HTR-8/SVneo (cell line): ENCODE measurements at places on chromosomes 7 and 10.

GRCh38 chr10:30752481-30752881 is 122.9 kb upstream of the LYZL2 start:
- no peak for DNase-seq

- no peak for DNase-seq
Observed at GRCh38 chr7:33503014-33503413, 373.6 kb downstream of the BBS9 start.

- DNase-seq: no peak
Observed at GRCh38 chr10:32981760-32982159, 23.7 kb upstream of the ITGB1 start.

- peak; percentile 10 for DNase-seq
Observed at GRCh38 chr7:39838326-39838725, 111.7 kb upstream of the CDK13 start.

DNA sequence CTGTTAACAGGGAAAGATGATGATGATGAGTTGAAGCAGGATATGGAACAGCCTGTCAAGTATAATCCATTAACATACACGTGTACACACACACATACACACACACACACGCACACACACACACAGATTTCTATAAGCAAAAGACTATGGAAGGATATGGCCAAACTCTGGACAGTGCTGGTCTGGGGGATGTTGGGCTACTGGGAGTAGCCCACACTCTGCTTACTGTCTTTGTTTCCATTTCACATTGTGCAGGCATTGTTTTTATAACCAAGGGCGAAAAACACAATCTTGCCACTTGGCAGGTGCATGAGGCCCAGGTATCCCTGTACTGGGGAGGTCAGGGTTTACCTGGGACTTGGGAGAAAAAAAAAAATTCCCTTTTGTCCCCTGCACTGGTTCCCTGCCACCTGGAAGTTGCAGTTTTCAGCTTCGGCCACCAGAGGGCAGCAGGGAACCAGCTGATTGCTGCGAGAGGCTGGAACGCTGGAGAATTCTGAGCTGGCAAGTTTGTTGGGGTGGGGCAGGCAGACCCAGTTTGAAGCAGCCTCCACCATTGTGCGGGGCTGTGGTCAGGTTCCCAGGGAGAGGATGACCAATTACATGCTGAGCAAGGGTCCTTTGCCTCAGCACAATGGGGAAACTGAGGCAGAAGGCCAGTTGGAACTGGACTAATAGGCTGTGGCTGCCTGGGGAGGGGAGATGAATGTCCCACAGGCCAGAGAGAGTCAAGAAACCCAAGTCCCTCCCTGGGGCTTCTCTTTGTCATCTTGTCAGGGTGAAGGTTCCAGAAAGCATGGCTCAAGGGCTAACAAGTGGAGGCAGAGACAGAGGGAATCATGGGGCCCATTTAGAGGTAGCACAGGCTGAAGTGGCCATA is 27.3 kb downstream of the PPIF start:
- DNase-seq: peak; percentile 87

GRCh38 chr10:6128591-6129251 is 39.9 kb downstream of the RBM17 start:
- DNase-seq: no peak

- DNase-seq: no peak
Observed at GRCh38 chr7:44445986-44446671, 44.3 kb downstream of the NUDCD3 start.

DNA sequence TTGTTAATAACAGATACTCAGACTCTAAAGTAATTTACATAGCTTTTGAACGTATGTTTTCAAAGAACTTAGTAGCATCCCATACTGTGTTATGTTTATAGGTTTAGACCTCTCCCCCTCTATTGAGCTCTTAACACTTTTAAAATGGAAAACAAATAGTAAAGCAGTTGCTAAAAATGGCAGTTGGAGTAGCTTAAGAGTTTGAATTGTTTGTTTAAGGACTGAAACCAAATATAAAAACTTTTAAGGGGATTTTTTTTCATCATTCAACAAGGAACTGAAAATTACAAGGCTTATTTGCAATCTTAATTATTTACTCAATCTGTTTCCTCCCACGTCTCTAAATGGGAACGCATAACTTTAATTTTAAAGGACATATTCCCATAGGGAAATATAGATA is 1.6 kb upstream of the SPAG6 start:
- DNase-seq: no peak

- DNase-seq: no peak
Observed at GRCh38 chr7:54390565-54390964, 151.6 kb upstream of the VSTM2A start.

GRCh38 chr7:140512317-140513000 is 33.2 kb upstream of the MKRN1 start:
- DNase-seq: no peak

DNA sequence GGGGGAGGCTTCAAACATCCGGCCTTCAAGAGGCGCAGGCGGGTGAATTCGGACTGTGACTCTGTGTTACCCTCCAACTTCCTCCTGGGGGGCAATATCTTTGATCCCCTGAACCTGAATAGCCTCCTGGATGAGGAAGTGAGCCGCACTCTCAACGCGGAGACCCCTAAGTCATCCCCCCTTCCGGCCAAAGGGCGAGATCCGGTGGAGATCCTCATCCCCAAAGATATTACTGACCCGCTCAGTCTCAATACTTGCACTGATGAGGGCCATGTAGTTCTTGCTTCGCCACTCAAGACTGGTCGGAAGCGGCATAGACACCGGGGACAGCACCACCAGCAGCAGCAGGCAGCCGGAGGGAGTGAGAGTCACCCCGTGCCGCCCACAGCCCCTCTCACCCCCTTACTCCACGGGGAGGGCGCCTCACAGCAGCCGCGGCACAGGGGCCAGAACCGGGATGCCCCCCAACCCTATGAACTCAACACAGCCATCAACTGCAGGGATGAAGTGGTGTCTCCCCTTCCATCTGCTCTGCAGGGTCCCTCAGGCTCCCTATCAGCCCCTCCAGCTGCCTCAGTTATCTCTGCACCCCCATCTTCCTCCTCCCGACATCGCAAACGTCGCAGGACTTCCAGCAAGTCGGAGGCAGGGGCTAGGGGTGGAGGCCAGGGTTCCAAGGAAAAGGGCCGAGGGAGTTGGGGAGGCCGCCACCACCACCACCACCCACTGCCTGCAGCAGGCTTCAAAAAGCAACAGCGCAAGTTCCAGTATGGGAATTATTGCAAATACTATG is 1.1 kb downstream of the MEPCE start:
- DNase-seq: no peak

DNA sequence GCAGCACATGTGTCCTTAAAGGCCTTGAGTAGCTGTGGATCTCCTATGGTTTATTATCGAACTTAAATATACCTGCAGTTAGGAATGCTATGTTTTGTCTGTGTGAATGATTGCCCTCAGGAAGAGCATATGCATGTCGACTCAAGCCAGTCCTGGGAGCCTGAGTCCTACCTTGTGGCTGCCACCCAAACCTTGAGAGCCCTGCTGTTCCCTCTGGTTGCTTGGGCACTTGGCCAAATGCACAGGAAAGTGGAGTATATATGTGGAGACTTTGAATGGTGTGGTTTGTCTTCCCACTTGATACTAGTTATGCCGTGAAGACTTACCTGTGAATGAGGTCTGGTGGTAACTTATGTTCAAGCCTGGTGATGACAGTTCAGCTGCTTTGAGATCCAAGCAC is 409.8 kb downstream of the LRMDA start:
- no peak for DNase-seq

GRCh38 chr10:29670761-29671160 is 36.0 kb upstream of the SVIL start:
- DNase-seq: no peak

DNA sequence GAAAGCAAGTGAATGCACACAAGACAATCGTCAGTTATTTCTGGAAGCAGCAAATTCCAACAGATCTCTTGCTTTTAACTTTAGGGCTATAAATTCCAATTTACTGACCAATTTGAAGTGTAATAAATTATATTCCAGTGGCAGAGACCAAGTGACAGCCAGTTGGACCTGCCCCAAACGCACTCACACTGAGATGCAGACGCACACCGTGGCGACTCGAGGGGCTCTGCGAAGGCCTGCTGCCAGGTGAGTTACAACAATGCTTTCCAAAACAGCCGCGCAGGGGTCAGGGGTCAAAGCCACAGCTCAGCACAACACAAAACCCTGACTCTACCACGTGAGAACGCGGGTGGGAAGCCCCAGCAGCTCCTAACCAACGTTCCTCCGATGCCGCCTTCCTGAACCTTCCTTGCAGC is 97.4 kb downstream of the ZRANB1 start:
- no peak for DNase-seq

GRCh38 chr10:62099299-62099698 is 169.3 kb downstream of the RTKN2 start:
- DNase-seq: no peak

- no peak for DNase-seq
Observed at GRCh38 chr7:27145165-27145913, 1.9 kb upstream of the HOXA5 start.

DNA sequence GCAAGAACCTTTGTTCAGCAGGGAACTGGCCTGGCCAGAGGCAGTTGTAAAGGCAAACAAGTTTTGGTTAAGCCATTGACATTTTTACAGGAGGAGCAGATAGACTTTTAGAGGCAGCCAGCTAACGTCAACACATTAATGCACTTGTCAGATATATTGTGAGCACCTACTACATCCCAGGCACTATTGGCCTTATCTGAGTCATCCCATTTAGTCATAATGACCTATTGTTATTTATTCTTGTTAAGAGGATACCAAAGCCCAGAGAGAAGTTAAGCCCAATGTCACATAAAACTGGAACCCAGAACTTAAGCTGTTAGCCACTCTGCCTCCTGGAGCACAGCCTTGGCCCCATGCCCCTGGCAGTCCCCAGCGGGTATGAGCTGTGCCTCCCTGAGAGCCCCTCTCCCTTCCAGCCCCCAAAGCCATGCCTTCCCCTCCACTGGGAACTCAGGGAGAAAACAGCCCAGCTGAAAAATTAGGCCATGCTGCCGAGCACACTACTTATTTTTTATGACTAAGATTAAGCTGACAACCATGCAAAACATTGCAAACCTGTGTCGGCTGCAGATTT is 32.7 kb upstream of the TRIM8 start:
- no peak for DNase-seq

DNA sequence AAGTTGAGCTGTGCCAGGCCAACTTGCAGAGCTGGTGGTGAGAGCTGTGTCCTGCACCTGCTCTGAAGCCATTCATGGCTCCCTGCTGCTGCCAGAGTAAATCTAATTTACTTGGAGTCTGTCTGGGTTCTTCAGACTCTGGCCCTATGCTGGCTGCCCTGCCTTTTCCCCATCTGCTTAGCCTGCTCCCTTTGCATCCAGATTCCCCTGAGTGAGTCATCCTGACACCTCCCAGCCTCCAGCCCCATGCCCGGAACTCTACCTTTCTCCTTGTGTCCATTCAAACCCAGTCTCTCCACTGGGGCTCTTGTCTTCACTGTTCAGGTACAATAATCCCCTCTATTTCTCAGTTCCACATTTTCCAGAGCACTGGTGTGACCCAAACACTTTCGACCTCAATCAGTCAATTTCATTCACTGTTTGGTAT is 434.4 kb upstream of the ZMIZ1 start:
- DNase-seq: peak; percentile 33

DNA sequence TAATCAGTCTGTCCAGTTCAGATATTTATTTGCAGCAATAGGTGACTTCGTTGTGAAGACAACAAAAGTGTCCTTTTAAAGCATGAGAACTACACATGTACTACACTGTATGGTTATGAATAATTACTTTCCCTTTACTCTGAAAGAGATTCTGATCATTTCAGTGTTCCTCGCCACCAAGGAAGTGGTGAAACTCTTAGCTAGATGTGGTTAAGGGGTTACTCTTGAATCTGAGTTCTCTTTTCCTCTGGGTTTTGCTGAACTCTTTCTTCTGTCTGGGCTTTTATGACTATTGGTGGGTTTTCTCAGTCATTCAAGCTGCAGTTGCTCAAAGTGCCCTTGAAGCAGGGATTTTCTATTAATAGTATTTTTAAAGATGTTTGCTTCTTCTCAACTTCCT is 127.9 kb upstream of the SEM1 start:
- no peak for DNase-seq

- peak; percentile 73 for DNase-seq
Observed at GRCh38 chr10:132319853-132320653, 11.9 kb upstream of the LRRC27 start.

DNA sequence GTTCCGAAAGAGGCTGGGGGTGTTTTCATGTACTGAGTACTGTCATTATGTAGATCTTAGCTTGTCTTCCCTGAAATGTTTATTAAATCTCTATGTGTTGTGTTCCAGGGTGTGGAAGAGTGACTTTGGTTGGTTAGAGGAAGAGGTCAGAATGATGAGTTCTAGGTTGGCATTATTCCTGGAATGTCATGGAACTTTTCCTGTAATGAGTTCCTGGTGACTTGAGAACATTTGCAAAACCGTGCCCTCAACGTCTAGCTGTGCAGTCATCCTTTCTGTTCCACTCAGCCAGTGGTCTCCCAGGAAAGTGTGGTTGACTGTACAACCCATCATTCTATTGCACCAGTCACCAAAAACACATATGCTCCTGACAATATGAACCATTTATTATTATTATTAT is 129.6 kb downstream of the BICC1 start:
- no peak for DNase-seq

DNA sequence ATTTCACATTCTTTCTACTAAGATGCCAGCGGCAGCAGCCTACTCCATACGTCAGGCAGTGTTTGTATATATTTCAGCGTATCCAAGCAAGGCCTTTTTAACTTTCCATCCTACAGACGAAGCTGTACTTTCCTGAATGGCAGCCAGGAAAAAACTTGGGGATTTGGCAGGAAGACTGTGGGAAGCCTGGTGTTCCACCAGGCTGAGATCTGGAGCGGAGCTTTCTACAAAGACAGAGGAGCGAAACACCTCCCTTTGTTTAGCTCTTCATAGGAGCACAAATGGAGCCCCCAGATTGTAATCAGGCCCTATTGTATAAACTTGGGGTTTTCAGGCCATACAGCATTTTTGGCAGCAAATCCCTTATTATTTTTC is 143.8 kb downstream of the TES start:
- DNase-seq: no peak

DNA sequence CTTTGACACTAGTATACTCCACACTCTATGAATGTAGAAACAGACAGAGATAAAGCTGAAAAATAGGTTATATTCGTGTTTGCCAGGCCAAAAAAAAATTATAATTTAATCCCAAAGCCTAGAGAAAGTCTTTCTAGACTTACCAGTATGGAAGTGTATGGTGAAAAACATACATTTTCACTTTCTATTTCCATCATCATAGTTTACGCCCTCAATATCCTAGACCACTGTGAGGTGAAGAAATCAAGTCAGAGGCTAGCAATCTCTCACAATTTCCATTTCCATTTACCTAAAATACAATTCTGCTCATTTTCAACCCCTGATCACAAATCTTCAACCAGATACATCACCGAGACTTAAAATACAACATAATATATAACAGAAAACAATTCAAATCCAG is 16.2 kb downstream of the GPR22 start:
- no peak for DNase-seq

DNA sequence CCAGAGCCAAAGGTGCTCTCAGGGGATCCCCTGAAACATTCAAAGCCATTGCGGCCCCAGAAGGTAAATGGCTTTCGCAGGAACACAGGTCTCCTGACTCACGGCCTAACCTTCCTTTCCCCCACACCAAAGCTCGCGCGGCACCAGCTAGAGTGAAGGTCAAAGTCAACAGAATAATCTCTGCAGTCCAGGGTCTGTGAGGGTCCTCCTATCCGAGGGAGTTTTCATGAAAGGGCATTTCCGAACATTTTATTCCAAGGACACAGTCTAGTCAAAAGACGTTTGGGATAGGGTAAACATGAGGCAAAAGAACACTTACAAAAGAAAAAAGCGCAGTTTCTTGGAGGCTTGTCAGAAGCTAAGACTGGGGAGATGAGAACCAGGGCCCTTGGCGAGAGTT is 559 bp upstream of the STEAP2 start:
- DNase-seq: no peak
